ENCODE measurements at places on chromosomes 7 and 10.

DNA sequence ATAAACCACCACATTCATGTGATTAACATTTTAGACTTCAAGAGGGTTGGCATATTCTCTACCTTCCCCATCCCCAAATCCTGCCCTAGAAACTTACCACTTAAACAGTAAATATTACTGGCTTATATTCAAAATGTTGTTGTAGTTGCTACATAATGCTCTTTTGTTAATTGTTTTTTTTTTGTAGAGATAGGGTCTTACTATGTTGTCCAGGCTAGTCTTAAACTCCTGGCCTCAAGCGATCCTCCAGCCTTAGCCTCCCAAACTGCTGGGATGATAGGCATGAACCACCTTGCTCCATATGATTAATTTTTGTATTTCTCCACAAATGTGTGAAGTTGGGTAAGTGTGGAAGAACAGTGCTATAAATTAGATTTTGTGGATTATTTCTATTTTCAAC lies 6.5 kb downstream of the PDK4 start:
- no peak for DNase-seq

- no peak for DNase-seq
These were observed 8.5 kb downstream of the H2BK1 start for GRCh38 chr7:151201751-151202150.

GRCh38 chr7:40571796-40572195 lies 437.0 kb downstream of the SUGCT start:
- no peak for DNase-seq

DNA sequence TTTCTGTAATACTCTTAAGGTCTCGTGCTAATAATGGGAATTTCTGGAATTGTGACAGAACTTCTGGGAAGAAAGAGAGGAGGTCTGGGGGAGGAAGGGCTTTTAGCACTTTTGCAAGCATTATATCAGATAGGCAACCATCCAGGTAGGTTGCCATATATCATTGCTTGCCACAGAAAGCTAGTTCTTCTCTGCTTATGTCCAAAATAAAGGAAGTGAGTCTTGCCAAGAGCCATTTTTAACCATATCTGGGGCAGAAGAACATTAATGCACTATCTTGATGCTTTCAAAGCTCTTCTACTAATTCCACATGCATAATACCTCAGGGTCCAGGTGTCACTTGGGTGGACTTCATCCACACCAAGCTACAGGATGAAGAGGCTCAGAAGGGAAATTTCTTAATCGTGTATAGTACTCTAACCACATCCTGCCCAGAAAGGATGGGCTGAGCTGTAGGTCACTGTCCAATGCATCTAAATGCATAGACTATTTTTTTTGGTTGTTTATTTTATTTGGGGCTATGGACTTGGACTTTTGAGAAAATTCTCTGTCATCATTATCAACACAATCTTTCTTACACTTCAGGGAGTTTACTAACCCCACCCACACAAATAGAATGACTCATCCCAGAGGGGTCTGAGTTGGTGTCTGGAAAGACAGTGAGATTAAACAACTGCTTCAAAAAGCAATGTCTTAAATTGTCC lies 68.9 kb upstream of the ADO start:
- DNase-seq: peak; percentile 13

DNA sequence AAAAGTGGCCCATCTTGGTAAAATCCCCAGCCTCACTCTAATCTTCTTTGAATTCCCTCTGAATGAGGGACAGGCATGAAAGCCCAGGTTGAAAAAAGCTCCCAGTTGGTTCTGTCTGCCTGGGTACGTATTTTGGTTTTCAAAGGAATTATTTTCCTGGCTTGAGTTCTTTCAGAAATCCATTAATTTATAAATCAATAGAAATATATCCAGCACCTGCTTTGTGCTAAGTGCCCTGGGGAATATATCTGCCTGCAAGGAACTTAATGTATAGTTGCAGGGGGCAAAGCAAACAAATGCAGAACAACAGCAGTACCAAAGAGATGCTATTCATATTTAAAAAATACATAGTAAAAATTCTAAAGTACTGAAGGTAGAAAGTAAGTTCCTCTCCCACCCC lies 362.7 kb downstream of the REEP3 start:
- DNase-seq: no peak

- no peak for DNase-seq
These were observed 69.6 kb upstream of the HDAC9 start for GRCh38 chr7:18425838-18426445.

GRCh38 chr10:21813946-21814345 lies 189.6 kb downstream of the DNAJC1 start:
- DNase-seq: peak; percentile 11

GRCh38 chr10:75658036-75658435 lies 226.6 kb downstream of the LRMDA start:
- no peak for DNase-seq

DNA sequence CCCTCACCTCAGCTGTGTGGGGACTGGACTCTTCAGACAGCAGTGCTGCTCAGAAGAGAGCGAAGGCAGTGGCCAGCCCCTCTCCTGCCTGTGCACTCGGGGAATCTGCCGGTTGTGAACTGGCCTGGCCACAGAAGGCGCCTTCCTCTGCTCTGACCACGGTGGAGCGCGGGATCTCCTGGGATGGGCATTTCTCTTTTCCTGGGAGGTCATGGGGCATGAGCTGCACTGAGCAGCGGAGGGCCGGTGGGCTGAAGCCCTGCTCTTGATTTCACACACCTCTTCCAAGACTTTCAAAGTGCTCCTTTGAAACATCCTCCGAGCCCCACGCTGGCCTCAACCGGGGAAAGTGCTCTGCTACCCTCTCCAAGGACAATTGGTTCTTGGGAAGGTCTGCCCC lies 125.6 kb upstream of the FAM20C start:
- DNase-seq: no peak

- no peak for DNase-seq
These were observed 20.4 kb downstream of the PLEKHA8 start for GRCh38 chr7:30048582-30048981.

DNA sequence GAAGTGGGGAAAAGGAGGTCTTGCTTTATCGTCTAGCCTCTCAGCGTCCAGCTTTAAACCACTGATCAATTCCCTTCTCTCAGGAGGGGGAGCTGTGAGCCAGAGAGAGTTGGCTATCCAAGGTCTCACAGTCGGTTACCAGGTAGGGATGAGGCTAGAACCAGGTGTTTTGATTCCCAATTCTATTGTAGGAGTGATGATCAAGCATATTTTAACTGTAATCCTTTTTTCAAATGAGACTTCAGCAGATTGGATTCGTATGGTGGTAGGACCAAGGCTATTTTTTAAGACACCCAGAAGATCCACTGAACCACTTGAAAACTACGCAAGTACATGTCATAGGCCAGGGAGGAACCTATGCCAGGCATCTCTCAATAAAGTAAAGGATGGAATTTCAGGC lies 8.4 kb downstream of the MINDY4 start:
- no peak for DNase-seq

- no peak for DNase-seq
These were observed 287.2 kb upstream of the RNF32 start for GRCh38 chr7:156353352-156353751.

DNA sequence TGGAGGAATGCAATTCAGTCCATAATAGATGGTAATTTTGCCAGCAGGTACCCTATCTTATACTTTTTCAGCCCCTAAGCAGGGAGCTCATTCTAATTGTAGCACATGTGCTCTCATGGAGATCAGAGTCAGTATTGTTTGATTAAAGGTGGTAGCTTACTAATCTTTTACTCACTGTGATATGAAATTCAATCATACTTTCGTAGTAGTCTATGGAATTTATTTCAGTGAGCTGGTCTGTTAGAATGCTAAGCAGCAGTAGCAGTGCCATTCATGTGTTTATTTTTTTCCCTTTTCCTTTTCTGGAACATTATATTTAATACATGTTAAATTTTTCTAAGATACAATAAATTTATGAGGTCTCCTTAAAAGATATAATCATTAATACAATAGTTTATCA lies 109.0 kb downstream of the ST7 start:
- DNase-seq: no peak

GRCh38 chr7:133688483-133689239 lies 435.8 kb downstream of the EXOC4 start:
- no peak for DNase-seq

DNA sequence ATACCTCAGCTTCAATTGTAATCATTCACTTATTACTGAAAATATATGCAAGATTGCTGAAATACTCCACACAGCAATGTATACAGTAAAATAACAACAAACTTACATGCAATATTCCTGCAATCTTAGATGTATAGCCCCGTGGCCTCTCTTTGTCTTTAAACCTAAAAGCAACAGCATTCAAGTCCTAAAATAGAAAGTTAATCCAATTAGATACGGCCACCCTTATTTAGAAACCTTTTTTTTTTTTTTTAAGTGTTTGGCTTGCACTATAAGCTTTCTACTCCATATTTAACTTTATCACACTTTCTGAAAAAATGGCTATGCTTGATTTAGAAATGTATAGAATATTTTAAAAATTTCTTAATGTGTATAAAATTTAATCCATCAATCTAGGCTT lies 67.6 kb downstream of the IDE start:
- DNase-seq: no peak

GRCh38 chr7:146090023-146090645 lies 26.5 kb upstream of the CNTNAP2 start:
- DNase-seq: peak; percentile 14

- DNase-seq: no peak
These were observed 30.1 kb downstream of the CAV1 start for GRCh38 chr7:116554911-116555310.

- DNase-seq: no peak
These were observed 489.2 kb downstream of the ZNF33B start for GRCh38 chr10:42149027-42149700.

Data from germinal center (tissue), 1 donor.